ENCODE measurements at places on chromosomes 6 and 20.

- no peak for DNase-seq
Measured at GRCh38 chr6:45433533-45434380, 56.0 kb upstream of the SUPT3H start.

DNA sequence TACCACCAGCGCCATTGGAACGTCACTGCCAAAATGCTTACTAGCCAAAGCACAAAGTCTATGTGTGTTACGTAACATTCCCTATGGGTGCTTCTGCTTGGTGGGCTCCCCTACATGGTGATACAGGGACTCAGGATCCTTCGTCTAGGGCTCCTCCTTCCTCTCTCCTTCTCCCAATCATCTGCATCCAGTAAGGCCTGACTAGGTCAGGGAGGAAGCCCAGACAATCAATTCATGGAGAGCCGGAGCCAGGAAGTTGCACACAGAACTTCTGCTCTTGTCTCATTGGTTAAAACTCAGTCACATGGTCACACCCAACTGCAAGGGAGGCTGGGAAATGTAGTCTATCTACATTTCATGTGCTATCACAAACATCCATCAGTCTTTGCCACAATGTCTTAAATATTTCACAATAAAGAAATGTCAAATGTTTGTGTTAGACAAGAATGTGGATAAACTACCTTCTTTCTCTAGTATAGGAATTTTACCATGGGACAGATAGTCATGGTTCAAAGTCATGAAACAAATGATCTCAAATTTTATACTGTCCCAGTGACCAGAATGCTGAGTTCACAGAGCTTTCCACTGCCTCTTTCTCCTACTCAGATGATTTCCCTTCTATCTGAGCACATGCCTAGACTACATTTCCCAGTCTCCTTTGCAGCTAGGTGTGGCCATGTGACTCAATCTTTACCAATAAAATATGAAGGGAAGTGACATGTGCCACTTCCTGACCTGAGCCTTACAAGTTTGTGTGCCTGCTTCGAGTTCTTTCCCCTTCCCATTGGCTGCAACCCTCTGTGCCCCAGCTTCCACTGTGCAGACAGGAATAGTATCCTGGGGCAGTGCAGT is 9.3 kb upstream of the KCNK15 start:
- peak; percentile 69 for DNase-seq

DNA sequence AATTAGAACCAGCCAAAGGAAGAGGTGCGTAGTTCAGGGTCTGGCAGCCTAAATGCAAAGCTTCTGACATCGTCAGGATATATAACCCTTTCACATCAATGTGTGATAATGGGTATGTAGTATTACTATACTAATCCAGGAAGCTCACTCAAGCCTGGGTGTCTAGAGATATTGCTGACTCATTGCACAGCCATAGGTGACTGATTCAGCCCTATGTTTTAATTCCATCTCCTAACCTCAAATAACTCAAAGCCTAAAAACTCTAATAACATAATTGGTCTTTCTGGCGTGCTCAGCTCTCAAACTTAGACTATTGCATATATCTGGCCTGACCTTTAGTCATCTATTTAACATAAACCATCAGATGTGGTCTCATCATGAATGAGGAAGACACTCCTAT is 658.4 kb downstream of the TBC1D32 start:
- no peak for DNase-seq

- no peak for DNase-seq
Measured at GRCh38 chr20:63854069-63854765, 7.1 kb upstream of the ABHD16B start.

GRCh38 chr6:34170346-34170745 is 24.5 kb upstream of the GRM4 start:
- DNase-seq, result no peak

DNA sequence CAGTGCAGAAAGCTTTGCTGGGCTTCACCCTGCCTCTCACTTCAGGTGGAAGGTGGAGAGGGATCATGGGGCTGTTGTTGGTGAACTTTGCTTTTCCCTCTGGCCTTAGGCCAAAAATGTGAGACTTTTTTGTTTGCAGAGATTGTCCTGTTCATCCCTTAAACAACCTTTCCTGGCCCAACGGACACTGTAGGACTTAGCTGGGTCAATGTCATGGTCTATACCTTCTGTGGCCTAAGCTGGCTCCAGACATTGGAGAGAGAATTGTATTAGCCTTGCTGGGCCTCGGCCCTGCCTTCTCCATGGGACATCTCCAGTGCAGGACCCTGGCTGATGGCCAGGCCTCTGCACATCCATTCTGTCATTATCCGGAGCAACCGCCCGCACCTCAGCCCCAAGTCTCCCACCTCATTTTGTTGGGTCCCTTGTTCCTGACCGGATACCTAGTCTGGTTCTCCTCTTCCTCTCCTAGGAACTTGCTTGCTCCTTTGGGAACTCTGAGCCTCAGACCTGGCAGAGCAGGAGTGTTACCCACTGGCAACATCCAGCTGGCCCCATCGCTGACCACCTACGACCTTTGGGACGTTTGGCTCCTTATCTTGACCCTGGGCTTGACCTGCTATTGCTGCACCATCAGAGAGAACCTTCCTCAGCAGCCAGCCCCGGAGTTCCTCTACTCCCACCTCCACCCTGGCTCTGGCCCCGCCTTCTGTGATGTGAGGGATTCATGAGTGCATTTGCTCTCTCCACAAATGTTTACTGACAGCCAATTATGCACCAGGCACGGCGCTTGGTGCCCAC is 128.2 kb downstream of the BANF2 start:
- no peak for DNase-seq

GRCh38 chr6:129750360-129750759 is 40.4 kb upstream of the ARHGAP18 start:
- no peak for DNase-seq

- DNase-seq, result no peak
Measured at GRCh38 chr20:47865451-47865850, 80.2 kb upstream of the SULF2 start.

DNA sequence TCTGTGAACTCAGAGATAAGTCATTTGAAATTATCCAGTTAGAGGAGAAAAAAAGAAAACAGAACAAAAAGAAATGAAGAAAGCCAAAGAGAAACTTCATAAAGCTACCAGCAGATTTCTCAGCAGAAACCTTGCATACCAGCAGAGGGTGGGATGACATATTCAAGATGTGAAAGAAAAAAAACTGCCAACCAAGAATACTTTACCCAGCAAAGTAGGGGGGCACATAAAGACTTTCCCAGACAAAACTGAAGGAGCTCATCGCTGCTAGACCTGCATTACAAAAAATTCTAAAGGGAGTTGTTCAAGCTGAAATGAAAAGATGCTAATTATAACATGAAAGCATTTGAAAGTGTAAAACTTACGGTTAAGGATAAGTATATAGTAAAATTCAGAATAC is 246.3 kb downstream of the FNDC1 start:
- no peak for DNase-seq

GRCh38 chr20:34562641-34563040 is 4.1 kb downstream of the MAP1LC3A start:
- no peak for DNase-seq

GRCh38 chr6:144406796-144407195 is 121.7 kb downstream of the UTRN start:
- no peak for DNase-seq

DNA sequence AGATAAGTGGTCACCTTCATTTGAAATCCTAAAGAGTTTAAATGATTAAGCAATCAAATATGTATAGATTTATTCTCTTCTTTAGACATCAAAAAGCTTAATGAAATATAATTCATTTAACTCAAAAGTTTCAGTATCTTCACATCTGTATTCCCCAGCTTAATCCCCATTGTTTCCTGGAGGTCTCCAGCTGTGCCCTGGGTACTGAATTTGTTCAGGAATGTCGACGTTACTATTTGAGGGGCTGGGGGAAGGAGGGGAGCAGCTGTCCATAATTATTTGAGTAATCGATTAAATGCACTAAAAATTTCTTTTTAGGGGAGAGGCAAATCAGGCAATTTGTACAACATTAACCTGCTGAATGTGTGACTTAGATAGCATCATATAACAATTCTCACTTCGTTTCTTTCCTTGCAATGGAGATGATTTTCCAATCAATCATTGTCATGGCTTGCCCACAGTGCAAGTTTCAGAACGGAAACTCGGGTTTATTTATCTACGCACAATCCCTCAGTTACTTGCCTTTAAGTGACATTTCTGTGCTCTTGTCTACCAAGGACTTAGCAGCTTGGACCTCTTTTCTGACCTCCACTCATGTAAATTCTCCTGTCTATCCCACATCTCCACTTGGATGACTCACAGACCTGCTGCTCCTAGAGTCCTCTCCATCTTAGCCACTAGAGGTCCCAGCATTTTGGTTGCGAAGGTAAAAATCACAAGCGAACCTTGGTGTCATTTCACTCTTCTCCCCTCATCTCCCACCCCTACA is 3.9 kb downstream of the DOK5 start:
- no peak for DNase-seq

GRCh38 chr6:165713845-165714466 is 50.9 kb upstream of the PDE10A start:
- no peak for DNase-seq

GRCh38 chr6:118775381-118775780 is 118.6 kb upstream of the ASF1A start:
- no peak for DNase-seq

DNA sequence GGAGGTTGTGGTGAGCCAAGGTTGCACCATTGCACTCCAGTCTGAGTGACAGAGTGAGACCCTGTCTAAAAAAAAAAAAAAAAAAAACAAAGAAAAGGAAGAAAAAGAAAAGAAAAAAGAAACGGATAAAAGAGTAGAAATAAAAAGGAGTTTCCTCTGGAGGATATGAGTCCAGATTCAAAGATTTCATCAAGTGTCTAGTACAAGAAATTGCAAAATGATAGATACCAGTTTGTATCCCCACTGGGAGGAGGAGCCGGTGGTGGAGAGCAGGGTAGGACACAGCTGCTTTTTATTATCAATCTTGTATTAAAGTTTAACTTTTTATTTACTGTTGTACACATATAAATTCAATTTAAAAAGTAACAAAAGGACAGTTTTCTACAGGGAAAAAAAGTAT is 113.9 kb downstream of the BMP7 start:
- no peak for DNase-seq

DNA sequence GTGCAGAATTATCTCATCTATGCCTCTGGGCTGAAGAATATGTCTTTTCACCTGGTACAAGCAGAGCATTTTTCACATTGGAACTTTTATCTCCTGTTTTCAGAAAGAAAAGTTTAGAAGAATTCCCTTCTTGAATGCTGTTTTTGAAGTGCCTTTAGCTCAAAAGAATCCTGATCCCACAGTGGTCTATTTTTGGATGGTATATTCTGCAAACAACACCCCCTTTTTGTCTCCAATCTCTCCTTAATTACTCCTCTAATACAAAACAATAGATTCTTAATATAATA is 57.7 kb upstream of the HFE start:
- DNase-seq, result no peak

- no peak for DNase-seq
Measured at GRCh38 chr20:50913690-50914375, 17.4 kb downstream of the ADNP start.

DNA sequence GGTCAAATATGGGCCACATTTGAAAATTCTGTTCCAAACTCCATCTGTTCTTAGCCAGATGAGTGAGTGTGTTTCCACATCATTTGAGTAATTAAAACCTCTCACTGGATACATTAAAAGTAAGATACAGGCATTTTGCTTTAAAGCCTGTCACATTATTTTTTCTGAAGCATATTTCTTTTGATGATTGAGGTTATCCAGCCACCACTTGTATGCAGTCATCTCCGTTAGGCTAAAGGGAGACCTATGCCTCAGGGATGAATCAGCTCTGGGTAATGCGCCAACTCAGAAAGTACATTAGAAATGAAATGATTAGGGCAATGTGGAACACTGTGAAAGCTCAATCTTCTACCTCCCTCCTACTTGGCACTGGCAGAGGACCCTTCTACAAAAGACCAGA is 90.7 kb downstream of the SNAP25 start:
- no peak for DNase-seq

GRCh38 chr20:50312682-50313521 is 122.3 kb downstream of the CEBPB start:
- DNase-seq, result no peak

GRCh38 chr6:26155061-26155930 is 68.1 kb downstream of the HFE start:
- DNase-seq, result no peak

- DNase-seq, result no peak
Measured at GRCh38 chr6:142440600-142441293, 138.9 kb downstream of the ADGRG6 start.

- no peak for DNase-seq
Measured at GRCh38 chr6:36380166-36380565, 7.3 kb downstream of the ETV7 start.

GRCh38 chr20:53853111-53853713 is 217.2 kb downstream of the BCAS1 start:
- no peak for DNase-seq

- DNase-seq, result no peak
Measured at GRCh38 chr6:108837236-108837971, 10.8 kb upstream of the ARMC2 start.

GRCh38 chr6:169738204-169738975 is 13.0 kb downstream of the DYNLT2 start:
- no peak for DNase-seq

- DNase-seq, result no peak
Measured at GRCh38 chr20:16290358-16290757, 282.9 kb downstream of the KIF16B start.

DNA sequence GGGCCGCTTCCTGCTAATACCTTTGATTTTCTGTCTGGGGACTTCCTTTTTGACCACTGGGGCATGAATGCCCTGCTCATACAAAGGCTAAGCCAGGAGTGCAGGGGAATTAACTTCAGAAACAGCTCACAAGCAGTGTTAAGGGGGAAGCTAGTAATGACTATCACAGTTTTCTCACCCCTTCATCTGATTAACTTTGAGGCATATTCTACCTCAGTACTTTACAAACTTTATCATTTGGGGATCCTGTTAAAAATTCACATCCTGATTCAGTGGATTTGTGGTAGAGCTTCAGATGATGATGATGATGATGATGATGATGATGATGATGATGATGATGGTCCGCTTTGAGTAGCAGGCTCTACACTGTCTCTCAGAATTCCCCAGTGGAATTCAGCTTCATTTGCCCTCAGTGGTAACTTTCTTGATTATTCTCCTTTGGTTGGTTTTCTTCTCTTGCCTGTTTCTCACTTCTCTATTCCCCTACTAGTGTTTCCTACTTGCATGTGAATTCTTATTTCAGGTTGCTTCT is 78.4 kb upstream of the TMEM170B start:
- no peak for DNase-seq

DNA sequence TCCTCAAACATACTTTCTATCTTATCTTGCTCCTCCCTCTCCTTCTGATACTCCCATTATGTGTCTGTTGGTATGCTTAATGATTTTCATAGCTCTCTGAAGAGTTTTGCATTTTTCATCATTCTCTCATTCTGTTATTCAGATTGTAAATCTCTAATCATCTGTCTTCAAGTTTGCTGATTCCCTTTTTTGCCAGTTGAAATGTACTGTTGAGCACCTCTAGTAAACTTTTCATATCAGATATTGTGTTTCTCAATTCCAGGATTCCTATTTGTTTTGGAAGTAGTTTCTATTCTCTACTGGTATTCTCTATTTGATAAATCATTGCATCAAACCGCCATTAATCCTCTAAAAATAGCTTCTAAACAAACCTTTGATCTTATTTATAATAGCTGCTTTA is 387.7 kb downstream of the PAX1 start:
- DNase-seq, result no peak
